ENCODE measurements at places on chromosomes 13 and 19. TPM values are rescaled to one million over a fixed set of nuclear protein-coding genes. Genes with fewer than 3 reads are reported as not detected.

Gene SIAH3
- 0.03 TPM for total RNA-seq

Gene FXYD1
- 27.5 TPM for total RNA-seq

Gene CEBPG
- 24.5 TPM for total RNA-seq

Gene VSTM1
- total RNA-seq, result 3.6 TPM

Gene FAM174C
- total RNA-seq, result 17.5 TPM

Gene CERS4
- 65.1 TPM for total RNA-seq

DNA sequence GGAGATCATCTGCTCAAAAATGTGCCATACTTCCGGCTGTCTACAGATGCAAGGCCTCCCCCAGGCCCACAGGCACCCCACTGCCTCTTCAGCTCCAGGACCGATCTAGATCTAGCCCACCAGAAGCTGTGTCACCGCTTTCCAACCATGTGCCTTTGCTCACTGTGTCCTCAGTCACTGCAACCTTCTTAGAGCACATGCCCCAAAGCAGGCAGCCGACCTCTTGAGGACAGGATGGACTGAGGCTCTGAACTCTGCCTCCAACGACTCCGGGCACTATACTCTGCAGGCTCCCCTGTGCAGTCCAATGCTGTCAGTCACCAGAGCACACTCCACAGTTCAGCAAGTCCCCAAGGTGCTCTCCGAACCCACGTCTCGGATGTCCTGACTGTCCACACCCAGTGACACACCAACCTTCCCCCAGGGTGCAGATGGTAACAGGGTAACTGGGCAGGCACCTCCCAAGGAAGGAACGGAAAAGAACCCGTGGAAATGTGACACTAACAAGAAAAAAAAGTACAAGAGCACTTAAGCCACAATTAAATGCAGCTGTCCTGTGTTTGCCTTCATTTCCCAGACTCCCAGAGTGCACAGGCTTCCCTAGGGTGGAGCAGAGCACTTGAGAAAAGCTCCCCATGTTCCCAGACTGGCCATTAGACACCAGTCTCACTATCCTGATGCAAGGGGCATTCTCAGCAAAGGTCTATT lies 4.8 kb downstream of the STK24 start:
- H3K27ac ChIP-seq, result peak overlapping the region; percentile 75
- peaks cover 15% of the 10 kb centered on the region for H3K4me1 ChIP-seq
- H3K4me3 ChIP-seq, result no peak overlapping the region
- no peaks in the 10 kb centered on the region for H3K36me3 ChIP-seq
- no peak for DNase-seq

DNA sequence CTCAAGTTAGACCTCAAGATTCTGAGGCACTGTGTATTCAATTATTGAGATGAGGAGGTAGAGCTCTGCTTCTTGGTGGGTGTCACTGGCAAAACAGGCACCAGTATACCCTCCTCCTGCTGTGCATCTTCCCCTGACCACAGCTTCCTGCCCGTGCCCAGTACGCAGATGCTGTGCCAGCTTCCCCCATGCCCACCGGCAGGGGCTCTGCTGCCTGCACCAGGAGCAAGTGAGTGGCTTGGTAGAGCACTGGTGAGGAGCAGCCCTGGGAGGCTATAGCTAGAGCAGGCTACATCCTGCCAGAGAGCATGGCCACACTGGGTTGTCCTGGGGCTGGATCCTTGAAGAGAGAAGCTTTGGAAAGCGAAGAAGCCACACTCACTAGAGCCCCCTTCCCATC lies 21.0 kb upstream of the RNF17 start:
- no peaks in the 10 kb centered on the region for H3K4me1 ChIP-seq
- H3K27me3 ChIP-seq, result peaks cover 15% of the 10 kb centered on the region
- H3K36me3 ChIP-seq, result no peaks in the 10 kb centered on the region
- no peak for DNase-seq
- H3K4me3 ChIP-seq, result no peak overlapping the region
- H3K27ac ChIP-seq, result no peak overlapping the region

DNA sequence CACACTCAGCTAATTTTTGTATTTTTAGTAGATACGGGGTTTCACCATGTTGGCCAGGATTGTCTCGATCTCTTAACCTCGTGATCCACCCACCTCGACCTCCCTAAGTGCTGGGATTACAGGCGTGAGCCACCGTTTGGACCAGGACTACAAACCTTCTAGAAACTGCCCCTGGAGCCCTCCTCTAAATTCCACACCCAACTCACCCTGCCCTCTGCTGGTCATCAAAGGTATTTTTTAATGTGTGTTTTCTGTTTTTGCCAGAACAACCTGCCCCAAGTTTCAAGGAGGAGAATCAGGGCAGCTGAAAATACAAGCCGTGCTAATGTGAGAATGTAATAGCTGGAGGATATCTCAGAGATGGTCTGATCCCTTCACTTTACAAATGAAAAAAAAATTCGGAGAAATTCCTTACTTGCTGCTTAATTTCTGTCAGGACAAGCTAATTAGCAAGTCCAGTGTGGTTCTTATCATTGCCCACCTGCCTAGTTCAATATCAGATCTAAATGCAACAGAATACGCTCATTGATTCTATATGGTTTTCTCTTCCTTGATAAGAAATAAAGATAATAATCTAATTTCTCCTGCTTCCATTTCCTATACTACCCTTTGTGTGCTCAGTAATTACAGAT lies 4.1 kb downstream of the ATP8A2 start:
- H3K27me3 ChIP-seq, result peaks cover 39% of the 10 kb centered on the region
- H3K4me3 ChIP-seq, result no peak overlapping the region
- peaks cover 11% of the 10 kb centered on the region for H3K4me1 ChIP-seq
- no peaks in the 10 kb centered on the region for H3K36me3 ChIP-seq
- no peak overlapping the region for H3K27ac ChIP-seq

- H3K4me1 ChIP-seq, result no peaks in the 10 kb centered on the region
- no peak overlapping the region for H3K27ac ChIP-seq
- DNase-seq, result no peak
- peaks cover 28% of the 10 kb centered on the region for H3K27me3 ChIP-seq
- no peaks in the 10 kb centered on the region for H3K36me3 ChIP-seq
Observed at GRCh38 chr13:101149735-101150384, 266.4 kb downstream of the NALCN start.

DNA sequence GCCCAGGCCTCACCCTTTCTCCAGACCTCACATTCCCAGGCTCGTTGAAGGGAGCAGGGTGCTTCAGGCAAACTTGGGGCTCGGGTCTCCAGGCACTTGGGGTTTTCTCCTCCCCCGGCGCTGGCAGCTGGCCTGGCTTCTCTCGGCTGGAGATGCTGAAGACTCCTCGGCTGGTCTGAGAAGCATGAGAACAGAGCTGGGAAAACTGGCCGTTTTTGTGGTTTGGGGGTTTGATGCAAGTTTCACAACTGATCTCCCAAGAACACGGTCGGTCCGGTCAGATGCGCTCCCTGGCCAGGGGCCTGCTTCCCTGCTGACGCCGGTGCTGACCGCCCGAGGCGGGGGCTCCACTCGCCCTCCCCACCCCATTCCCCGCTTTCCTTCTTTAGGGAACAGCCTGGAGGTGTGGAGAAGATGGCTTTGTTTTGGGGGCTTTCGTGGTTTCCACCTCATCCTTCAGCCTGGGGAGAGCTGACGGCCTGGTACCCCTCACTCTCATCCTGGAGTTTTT lies 35.3 kb downstream of the CEBPA start:
- H3K27me3 ChIP-seq, result no peaks in the 10 kb centered on the region
- H3K4me3 ChIP-seq, result no peak overlapping the region
- no peaks in the 10 kb centered on the region for H3K4me1 ChIP-seq
- H3K36me3 ChIP-seq, result no peaks in the 10 kb centered on the region
- no peak overlapping the region for H3K27ac ChIP-seq
- no peak for DNase-seq

- H3K36me3 ChIP-seq, result no peaks in the 10 kb centered on the region
- no peak overlapping the region for H3K27ac ChIP-seq
- no peaks in the 10 kb centered on the region for H3K4me1 ChIP-seq
- H3K27me3 ChIP-seq, result no peaks in the 10 kb centered on the region
- no peak for DNase-seq
Observed at GRCh38 chr13:109389892-109390345, 396.5 kb downstream of the IRS2 start.

DNA sequence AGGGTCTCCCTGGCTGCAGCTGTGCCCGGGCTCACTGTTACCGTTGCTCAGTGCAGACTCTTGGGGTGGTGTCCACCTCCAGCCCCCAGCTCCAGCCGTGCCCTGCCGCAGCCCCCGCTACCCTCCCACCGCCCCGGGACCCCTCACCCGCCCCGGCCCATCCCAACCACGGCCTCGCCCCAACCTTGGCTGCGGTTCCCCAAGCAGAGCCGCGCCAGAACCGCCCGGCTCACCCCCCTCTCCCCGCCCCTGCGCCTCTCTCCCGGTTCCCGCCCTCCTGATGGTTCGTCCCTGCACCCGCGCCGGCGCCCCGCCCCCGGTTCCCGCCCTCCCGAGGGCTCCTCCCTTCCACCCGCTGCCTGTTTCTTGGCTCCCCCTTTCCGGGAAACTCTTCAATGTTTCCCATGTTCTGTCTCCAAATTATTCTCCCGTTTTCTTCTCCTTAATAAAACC lies 40.3 kb downstream of the ANKRD10 start:
- no peak overlapping the region for H3K4me3 ChIP-seq
- no peaks in the 10 kb centered on the region for H3K36me3 ChIP-seq
- H3K4me1 ChIP-seq, result peaks cover 9% of the 10 kb centered on the region
- peak; percentile 87 for DNase-seq
- H3K27ac ChIP-seq, result no peak overlapping the region
- peaks cover 7% of the 10 kb centered on the region for H3K27me3 ChIP-seq

DNA sequence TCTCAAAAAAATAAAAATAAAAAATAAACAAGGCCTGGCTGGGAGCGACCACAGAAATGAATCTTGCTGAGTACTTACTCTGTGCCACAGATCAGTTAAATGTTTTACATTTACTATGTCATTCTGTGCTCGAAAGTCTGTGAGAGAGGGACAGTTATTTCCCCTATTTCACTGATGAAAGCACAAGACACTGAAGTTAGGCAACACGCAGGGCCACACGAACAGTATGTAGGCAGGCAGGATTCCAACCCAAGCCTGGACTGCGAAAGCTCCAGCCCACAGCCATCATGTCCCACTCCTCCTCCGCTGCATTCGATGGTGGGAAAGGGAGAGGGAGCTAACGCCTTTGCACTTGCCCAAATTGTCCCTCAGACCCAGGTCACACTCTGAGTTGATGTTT lies 34.2 kb downstream of the RUBCNL start:
- no peaks in the 10 kb centered on the region for H3K4me1 ChIP-seq
- no peaks in the 10 kb centered on the region for H3K36me3 ChIP-seq
- H3K4me3 ChIP-seq, result no peak overlapping the region
- H3K27ac ChIP-seq, result no peak overlapping the region
- no peaks in the 10 kb centered on the region for H3K27me3 ChIP-seq

DNA sequence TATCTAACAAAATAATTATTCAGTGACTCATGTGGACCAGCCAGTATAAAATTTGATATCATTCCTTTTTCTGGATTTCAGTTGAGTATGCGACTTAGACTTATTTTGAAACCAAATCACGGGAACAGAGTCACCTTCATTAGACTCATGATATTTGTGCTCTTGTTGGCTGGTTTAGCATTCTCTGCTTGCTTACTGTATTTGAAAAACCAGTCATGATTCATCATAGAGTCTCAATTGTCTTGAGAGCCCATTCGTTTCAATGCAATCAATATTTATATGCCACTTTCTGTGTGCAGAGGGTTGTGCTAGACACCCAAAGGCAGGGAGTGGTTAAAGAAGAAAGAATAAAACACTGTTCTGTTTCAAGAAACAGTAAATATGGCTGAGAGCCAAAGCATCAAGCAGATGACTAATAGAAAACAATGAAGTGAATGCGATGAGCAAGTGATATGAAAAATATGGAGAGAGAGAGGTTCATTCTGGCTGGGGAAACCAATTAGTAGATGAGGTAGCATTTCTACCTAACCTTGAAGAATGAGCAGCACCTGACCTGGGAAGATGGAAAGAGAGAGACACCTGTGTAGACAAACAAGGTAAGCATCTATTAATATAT lies 99.6 kb upstream of the MBNL2 start:
- H3K27me3 ChIP-seq, result no peaks in the 10 kb centered on the region
- peaks cover 12% of the 10 kb centered on the region for H3K4me1 ChIP-seq
- H3K36me3 ChIP-seq, result no peaks in the 10 kb centered on the region
- H3K4me3 ChIP-seq, result no peak overlapping the region

DNA sequence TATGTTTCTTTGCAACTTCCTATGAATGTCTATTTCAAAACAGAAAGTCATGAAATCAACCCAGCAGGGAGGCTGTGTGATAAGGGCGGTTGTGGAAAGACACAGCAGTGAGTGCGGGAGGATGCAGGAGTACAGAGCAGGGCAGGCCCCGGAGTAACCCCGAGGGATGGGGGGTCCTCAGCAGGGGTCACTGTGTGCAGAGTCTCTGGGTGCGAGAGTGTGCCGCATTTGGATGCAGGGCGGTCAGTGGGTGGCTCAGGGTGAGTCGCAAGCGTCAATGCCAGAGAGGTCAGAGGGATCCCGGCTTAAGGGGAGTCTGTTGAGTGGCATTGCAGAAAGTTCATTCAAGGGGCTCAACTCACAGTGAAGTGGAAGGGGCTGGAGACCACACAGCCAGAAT lies 147.8 kb downstream of the STK24 start:
- no peaks in the 10 kb centered on the region for H3K4me1 ChIP-seq
- H3K27ac ChIP-seq, result no peak overlapping the region
- no peak overlapping the region for H3K4me3 ChIP-seq
- no peaks in the 10 kb centered on the region for H3K27me3 ChIP-seq
- H3K36me3 ChIP-seq, result no peaks in the 10 kb centered on the region
- DNase-seq, result no peak

DNA sequence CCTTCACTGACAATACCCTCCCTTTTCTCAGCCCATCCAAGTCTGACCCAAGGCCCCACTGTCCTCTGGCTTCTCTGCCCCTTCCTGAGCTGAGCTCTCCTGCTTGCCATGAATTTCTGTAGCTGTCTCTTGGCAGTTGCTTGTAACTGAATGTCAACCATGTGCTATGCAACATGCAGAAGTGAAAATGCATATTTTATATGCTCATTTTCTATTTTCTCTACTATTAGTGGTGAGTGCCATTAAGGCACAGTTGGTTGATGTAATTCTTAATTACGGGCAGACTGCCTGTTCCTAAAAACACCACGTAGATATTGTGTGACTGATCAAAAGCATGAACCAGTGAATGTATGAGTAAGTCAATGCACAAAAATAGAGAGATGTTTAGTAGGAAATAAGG lies 29.6 kb downstream of the TNFSF11 start:
- no peaks in the 10 kb centered on the region for H3K27me3 ChIP-seq
- H3K36me3 ChIP-seq, result no peaks in the 10 kb centered on the region
- H3K27ac ChIP-seq, result no peak overlapping the region
- no peak for DNase-seq

- H3K36me3 ChIP-seq, result no peaks in the 10 kb centered on the region
- peaks cover 28% of the 10 kb centered on the region for H3K4me1 ChIP-seq
- no peak overlapping the region for H3K4me3 ChIP-seq
- no peak overlapping the region for H3K27ac ChIP-seq
- DNase-seq, result no peak
- peaks cover 5% of the 10 kb centered on the region for H3K27me3 ChIP-seq
Observed at GRCh38 chr19:2491130-2491801, 15.3 kb downstream of the GADD45B start.

- H3K27ac ChIP-seq, result no peak overlapping the region
- no peak for DNase-seq
- peaks cover 3% of the 10 kb centered on the region for H3K27me3 ChIP-seq
- no peaks in the 10 kb centered on the region for H3K4me1 ChIP-seq
Observed at GRCh38 chr13:34179481-34179880, 361.5 kb downstream of the RFC3 start.
